ENCODE measurements at places on chromosomes 1 and 21. TPM values are rescaled to one million over a fixed set of nuclear protein-coding genes. Genes with fewer than 3 reads are reported as not detected.

Gene FLG
- total RNA-seq, result not detected

Gene IL20
- total RNA-seq, result not detected

Gene C1orf56
- total RNA-seq, result 17.9 TPM

Gene TIAM1
- 4.2 TPM for total RNA-seq

DNA sequence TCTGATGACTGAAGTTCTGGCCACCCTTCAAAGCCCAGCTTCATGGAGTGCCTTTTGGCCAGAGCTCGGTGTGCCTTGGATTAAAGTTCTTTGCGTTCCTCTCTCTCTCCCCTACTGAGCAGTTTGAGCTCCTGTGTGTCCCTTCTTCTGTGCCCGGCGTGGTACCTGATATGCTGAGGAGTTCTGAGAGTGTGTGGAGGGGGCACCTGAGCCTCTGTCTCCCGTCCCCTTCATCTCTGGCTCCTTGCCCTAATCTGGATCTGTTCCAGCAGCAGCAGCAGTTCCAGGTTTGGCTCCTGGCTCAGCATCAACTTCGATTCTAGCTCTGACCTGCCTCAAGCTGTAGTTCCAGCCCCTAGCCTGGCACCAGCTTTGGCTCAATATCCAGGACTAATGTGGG, 25.1 kb upstream of the MYCL start:
- DNase-seq, result no peak

DNA sequence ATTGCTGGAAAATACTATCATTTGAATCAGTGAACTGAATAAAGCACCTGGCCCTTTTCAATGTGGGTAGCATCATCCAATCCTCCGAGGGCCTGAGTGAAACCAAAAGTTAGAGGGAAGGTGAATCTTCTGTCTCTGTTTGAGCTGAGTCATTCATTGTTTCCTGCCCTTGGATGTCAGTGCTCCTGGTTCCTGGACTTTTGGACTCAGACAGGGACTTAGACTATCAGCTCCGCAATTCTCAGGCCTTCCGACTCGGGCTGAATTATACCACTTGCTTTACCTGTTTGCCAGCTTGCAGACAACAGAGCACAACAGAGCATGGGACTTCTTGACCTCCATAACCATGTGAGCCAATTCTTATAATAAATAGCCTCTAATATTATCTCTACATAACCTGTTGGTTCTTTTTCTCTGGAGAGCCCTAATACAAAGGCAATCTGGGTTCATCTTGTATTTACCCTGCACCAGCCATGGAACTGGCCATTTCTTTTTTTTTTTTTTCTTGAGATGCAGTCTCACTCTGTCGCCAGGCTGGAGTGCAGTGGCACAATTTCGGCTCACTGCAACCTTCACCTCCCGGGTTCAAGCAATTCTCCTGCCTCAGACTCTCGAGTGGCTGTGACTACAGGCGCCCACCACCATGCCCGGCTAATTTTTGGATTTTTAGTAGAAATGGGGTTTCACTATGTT, 19.2 kb upstream of the VASH2 start:
- DNase-seq, result no peak

DNA sequence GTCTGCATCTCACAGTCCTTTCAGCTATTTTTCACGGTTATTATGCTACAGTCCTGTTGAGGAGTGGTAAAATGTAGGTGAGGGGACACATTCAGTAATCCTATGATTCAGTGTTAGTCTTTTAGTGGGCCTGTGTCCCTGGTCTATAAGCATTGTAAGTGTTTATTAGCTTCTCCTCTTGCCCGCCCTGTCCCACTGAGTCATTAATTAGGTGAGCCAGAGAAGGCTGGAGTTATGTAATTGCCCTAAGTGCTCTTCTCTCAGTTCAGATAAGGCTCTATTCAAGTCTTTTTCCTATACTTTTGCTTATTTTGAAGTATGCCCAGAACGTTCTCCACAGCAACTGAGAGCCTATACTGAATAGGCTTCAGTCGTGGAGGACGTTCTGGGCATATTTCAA, 76.3 kb upstream of the ZRANB2 start:
- DNase-seq, result no peak

GRCh38 chr1:187275346-187275745, 446.6 kb downstream of the PLA2G4A start:
- DNase-seq, result no peak

DNA sequence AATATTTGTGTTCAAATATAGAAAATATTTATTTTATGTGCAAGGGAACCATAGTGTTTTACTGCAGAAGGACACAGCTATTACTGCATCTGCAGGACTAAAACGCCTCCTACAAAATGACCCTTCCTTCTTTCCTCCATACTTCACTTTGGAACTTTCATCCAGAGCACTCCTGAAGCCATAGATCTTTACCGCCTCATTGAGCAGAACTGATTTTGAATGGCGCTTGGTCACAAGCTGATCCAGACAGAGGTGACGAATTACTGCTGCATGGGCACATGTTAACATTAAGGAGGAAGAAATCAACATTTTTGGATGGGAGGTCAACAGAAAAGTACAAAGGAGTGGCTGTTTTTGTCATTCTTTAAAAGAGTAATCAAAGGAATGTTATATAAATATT, 931.6 kb downstream of the NCAM2 start:
- DNase-seq, result no peak

DNA sequence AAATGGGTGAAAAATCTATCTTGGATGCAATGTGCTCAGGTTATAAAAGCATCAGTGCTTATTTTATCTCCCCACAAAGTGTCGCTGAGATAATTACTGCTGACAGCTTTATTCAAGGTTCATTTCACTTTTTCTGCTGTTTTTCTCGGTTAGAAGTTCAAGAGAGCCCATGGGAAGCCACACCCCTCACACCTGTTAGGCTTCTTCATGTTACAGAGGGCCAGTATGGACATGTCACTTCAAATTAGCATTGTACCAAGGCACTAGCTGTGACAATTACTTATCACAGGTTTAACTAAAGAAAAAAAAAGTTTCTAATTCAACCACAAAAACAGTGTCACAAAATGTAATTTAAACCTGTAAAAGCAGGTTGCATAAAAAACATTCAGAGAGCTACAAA, 187.3 kb upstream of the DMRTA2 start:
- DNase-seq, result no peak

DNA sequence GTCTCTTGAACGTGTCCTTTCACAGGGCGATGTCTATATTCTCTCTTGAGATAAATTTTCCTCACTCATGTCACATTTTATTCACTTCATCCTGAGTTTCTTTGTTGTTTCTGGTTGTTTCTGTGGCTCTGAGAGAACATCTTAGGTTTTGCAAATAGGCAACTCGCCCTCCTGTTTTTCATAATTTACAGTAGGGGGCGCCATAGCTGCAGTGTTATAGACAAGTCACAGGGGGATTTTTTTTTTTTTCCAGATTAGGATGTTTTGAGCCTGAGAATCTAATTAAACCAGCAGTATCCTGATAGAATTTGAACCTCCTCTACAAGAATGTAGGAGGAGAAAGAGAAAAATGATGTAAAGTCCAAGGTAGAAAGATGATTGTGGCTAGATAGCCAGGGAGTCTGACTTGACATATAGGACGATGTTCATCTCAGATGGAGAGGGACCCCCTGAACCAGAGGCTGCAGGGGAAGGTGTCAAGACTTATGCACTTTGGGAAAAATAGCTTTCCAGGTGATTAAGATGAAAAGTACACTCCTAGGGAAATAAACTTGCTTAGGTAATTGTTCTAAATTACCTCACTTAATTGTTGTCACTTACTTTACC, 76.3 kb downstream of the ZP4 start:
- DNase-seq, result peak; percentile 54

- no peak for DNase-seq
Observed at GRCh38 chr1:64133036-64133435, 70.4 kb upstream of the UBE2U start.

- no peak for DNase-seq
Observed at GRCh38 chr1:18693256-18694098, 62.8 kb downstream of the PAX7 start.

- no peak for DNase-seq
Observed at GRCh38 chr1:54002544-54003248, 15.3 kb downstream of the LDLRAD1 start.

All from SK-MEL-5 (cell line).